ENCODE measurements at places on chromosomes 2 and 18.

GRCh38 chr2:24825883-24826772, 32.9 kb downstream of the CENPO start:
- DNase-seq, result no peak

GRCh38 chr2:59938181-59938580, 615.3 kb downstream of the BCL11A start:
- DNase-seq, result no peak

GRCh38 chr2:211270257-211270656, 713.9 kb downstream of the CPS1 start:
- DNase-seq, result no peak

DNA sequence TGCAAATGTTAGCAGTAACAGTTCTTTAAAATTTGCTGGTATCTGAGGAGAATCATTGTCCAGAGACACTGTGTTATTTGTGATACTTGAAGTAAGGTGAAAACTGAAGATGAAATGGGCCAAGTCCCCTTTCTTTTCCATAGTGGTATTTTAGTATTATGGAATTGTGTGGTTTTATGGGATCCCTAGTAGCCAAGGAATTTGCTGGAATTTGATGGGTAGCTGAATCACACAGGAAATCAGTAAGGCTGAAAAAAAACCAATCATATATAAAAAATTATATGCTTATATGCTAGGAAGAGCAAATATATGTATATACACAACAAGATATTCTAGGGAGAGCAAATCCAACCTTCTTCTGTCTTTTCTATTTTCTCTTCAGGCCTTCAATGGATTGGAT, 54.2 kb upstream of the TACR1 start:
- DNase-seq, result no peak

- DNase-seq, result no peak
These were observed 37.7 kb downstream of the CD28 start for GRCh38 chr2:203744091-203744490.

DNA sequence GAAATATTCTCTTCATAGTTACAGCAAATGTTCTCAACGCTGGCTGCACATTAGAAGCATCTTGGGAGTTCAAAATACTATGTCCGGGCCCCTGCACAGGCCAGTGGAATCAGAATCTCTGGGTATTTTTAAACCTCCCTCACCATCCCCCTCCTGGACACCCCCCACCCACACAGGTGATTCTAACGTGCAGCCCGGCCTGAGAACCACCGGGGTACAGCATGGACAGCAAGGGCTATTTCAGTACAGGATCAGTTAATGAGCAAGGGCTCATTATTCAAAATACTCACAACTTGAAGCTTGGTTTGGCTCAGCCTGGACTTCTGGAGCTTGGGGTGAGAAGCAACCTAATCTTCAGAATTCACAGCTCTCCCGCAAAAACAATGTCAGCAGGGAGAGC, 31.4 kb downstream of the INO80C start:
- no peak for DNase-seq

- no peak for DNase-seq
These were observed 57.4 kb downstream of the LINC00305 start for GRCh38 chr18:64091526-64091925.

DNA sequence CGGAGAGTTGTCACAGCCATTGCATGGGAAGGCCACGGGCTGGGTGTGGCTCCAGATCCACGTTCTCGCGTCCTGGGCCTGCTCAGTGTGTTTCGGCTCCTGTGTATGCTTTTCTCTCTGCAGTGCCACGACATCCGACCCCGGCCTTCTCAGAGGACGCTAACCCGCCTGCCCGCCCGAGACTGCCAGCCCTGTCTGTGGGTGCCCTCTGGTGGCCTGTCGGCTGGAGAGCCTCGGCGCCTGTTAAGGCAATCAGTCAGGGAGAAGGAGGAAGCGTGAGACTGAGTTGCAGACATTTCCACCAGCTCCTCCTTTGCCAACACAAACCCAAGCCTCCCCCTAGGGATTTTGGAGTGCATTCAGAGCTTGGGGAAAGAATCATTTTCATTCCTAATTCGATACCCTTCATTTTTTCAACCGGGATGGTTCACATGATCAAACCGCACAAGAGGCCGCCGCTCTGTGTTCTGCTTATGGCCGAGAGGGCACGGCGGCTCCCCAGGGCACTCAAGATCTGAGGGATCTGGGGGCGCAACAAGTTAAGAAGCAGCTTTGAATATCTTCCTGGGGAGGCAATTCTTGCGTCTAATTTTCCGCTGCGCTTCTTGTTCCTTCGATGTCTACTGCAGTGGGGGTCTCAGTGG, 37.5 kb upstream of the ZBTB7C start:
- peak; percentile 90 for DNase-seq

- no peak for DNase-seq
These were observed 914.3 kb downstream of the DCC start for GRCh38 chr18:53254265-53254664.

- DNase-seq, result no peak
These were observed 16.6 kb upstream of the LNPK start for GRCh38 chr2:176018708-176019107.

DNA sequence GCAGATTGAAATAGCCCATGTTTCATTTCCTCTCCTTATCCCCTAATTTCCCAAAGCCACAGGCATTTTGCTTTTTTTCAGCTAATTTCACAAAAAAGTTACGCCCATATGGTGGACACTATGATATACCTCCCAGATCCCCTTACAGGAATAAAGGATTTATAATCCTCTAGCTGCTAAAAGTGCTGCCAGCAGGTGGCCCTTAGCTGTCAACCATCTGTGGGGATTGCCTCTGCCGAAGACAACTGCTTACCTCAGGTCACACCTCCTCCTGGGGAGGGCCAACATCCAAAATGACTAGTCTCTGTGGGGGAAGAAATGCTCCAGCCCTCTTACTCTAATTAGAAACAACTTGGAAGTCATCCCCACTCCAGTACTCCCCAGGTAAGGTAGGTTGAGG, 61.0 kb upstream of the EPB41L3 start:
- DNase-seq, result no peak

- DNase-seq, result no peak
These were observed 117.8 kb upstream of the TWIST2 start for GRCh38 chr2:238730001-238730669.

GRCh38 chr2:18791172-18791797, 201.9 kb upstream of the NT5C1B start:
- DNase-seq, result no peak

DNA sequence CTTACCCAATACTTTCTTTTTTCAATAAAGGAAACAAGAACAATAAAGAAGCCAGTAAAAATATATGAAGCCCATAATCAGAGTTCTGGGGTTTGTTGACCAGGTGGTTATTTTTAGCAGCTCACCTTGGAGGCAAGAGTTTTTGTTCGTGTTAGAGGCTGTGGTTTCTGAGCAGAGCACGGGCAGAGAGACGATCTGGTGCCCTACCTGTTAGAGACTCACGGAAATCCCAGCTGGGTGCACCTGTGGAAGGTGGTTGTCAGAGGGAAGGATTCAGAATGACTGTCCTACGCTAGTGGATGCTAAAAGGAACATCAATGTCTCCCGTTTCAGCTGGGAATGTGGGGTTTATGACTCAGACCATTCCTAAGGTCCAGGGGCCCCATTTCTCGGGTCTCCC, 87.6 kb downstream of the NRP2 start:
- DNase-seq, result no peak

GRCh38 chr2:38290332-38290731, 86.7 kb downstream of the ATL2 start:
- DNase-seq, result no peak

DNA sequence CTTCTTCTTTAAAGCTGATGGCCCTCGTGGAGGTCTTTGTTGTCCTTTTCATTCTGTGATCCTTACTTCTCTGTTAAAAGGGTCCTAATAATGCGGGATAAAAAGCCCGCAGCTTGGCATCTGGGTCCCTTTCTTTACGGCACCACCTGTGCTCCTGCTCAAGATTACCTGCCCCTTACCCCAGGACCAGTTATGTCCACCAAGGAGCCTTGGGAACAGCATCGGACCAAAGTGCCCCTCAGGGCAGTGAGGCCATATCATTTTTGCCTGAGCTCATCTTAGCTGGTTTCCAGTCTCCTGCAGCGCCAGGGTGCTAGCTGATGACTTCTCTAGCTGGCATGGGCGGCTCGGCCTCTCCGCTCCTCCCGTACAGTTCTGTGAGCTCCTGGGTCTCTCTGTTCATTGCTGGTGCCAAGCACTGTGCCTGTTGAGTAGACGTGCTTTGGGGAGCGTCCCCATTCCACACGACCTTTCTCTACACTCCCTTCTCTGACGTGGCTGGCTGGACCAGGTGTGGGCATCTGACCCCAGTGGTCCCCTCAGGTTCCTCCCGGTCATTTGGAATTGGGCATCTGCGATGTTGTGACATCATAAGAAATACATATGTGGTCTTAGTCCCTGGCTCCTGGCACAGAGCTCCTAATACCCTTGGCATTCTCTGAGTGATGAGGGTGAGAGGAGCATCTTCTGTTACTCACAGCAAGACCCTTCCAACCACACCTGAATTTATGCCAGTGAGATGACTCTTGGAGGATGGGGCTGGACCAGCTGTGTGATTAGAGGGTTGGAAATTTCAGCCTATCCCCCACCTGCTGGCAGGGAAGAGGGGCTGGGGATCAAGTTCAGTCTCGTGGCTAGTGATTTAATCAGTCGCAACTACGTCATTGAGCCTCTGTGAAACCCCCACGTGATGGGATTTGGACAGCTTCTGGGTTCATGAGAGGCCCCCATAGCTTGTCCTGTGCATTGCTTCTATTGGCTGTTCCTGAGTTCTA, 134.2 kb upstream of the HS6ST1 start:
- no peak for DNase-seq

- no peak for DNase-seq
These were observed 136.1 kb upstream of the FANCL start for GRCh38 chr2:58377181-58377580.

DNA sequence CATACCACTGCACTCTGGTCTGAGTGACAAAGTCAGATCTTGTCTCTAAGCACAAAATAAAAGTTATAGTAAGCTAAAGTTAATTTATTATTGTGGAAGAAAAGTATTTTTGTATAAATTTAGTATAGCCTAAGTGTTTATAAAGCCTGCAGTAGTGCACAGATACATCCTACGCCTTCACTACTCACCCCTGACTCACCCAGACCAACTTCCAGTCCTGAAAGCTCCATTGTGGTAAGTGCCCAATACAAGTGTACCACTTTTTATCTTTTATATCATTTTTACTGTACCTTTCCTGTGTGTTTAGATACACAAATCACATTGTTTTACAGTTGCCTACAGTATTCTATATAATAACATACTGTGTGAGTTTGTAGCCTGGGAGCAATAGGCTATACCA, 57.5 kb downstream of the UBE2E3 start:
- DNase-seq, result no peak

DNA sequence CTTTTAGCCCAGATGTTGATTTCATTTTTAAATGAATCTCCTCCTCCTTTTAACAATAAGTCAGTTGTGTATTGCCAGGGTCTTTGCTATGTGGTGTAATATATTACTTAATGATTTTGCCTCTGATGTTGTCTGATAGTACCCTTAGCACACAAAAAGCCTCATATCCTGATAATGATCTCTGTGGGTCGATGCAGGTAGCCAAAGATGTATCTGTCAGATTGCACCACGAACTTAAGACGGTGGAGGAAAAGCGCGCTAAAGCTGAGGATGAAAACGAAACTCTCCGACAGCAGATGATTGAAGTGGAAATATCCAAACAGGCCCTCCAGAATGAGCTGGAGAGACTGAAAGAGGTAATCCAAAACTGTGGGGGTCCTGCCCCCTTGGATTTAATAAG, 14.8 kb downstream of the MTCL1 start:
- DNase-seq, result no peak

DNA sequence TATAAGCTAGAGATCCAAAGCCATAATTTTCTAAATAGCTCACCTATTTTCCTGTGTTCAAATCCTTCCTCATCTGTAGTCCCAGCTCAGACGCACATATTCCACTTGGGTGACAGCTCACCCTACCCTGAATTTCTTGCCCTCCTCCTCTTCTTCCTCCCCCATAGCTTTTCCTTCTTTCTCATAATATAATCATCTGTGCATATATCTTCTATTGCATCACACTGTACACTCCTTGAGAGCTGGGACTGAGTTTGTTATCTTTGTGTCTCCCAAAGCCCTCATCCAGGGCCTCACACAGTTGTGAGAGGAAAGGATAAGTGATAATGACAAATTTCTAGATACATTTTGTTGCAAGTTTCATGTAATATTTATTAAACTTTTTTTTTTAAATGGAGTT, 55.9 kb upstream of the RTN4 start:
- no peak for DNase-seq

DNA sequence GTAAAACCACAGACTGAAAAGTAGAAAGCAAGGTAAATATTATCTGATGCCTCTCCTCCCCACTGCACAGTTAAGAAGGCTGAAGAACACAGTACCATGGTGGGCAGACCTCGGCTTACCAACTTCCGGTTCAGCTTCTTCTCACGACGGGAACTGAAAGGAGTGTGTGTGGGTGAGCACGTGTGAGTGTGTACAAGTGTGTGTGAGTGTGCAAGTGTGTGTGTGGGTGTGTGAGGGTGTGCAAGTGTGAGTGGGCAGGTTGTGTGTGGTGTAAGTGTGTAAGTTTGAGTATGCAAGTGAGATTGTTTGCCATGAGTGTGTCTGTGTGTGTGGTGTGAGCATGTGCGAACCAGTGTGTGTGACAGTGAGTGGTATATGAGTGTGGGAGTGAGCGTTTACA, 103.5 kb downstream of the ADD2 start:
- DNase-seq, result no peak

GRCh38 chr2:126825316-126825715, 73.4 kb upstream of the TEX51 start:
- no peak for DNase-seq

DNA sequence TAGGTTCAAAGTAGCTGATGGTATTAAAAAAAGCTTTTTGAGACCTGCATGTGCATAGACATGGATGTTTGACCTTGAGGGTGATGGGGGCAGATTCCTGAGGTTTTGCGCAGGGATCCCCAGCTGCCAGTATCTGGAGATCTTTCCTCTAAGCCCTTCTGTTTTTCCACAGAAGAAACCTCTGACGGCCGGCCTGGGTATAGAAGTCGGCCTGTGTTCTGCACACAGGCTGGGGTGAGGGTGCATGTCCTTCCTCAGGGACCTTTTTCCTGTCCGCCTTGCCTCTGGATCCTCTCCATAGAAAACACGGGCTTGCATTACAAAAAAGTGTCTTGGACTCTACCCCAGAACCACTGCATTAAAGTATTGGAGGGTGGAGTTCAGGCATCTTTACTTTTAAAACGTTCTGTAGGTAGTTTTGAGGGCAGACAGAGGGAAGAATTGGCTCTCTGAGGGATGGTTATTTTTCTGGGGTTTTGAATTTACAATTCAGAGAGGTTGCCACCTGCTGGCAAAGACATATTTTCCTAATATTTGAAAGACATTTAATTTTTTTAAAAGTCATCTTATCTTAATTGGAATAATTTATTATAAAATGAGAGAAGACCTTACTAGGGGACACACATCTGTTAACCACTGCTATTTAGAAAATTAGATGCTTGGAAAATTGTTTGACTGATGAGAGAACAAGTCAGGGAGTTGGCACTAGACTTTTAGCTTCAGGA, 350.6 kb downstream of the DCDC2C start:
- DNase-seq, result no peak

- no peak for DNase-seq
These were observed 101.3 kb downstream of the DNAH7 start for GRCh38 chr2:195967336-195967735.

GRCh38 chr18:32446780-32447179, 23.9 kb downstream of the GAREM1 start:
- no peak for DNase-seq

GRCh38 chr2:239824046-239824694, 201.0 kb downstream of the NDUFA10 start:
- no peak for DNase-seq

Data from left hindlimb (tissue), 1 donor.